Fibroblast of lung (primary cell): ENCODE measurements at places on chromosomes 16 and 17.
A peak's percentile ranks its signal among the peaks of the same experiment; 100 is the strongest.

- DNase-seq: no peak
Observed at GRCh38 chr16:52994942-52995341, 57.8 kb downstream of the CHD9NB start.

DNA sequence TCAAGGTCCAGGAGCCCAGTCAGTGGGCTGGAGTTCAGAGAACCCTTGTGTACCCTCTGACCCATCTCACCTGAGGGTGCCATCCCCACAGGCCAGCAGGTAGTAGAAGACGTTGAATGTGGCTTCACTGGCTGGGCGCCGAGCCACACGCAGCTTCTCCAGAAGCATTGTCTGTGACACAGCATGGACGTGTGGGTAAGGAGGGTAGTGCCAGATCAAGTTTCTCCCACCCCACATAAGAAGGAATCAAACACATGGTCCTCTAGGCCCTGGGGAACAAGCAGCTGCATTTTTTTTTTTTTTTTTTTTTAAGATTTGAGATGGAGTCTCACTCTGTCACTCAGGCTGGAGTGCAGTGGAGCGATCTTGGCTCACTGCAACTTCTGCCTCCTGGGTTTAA, 60.9 kb downstream of the MYO18A start:
- no peak for DNase-seq

GRCh38 chr16:26371349-26371869, 679.6 kb downstream of the HS3ST4 start:
- DNase-seq: no peak

DNA sequence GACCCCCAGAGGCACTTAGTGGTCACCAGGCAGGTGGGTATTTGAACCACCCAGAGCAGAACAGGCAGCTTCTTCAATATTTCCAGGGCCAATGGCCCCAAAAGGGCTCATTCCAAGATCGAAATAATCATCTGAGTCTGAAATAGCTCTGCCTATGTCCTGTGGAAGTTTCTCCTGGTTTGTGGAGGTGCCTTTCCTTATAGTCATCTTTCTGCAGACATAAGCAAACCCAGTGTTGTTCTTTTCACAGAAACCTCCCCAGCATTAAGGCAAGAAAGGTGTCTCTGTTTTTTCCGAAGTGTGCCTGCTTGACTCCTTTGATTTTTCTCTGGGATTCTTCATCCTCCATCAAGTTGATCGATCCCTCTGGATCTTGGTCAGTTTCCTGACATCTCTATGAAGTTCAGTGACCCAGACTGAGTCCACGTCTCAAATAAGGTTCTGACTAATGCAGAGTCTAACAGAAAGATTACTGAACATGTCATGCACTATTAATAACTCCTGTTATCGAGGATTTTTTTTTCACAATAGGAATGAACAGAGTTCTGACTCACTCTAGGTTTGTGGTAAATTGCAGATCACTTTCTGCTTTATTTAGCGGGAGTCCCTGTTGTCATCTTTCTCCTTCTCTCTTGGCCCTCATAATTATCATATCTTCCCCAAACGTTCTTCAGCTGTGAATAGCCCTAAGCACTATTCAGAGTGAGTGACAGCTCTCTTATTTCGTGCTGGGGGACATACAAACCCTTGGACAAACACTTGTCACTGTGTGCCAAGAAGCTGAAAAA, 1.5 kb downstream of the LRRC3C start:
- DNase-seq: peak; percentile 89

- DNase-seq: no peak
Observed at GRCh38 chr16:52548261-52549010, 1.5 kb upstream of the TOX3 start.

DNA sequence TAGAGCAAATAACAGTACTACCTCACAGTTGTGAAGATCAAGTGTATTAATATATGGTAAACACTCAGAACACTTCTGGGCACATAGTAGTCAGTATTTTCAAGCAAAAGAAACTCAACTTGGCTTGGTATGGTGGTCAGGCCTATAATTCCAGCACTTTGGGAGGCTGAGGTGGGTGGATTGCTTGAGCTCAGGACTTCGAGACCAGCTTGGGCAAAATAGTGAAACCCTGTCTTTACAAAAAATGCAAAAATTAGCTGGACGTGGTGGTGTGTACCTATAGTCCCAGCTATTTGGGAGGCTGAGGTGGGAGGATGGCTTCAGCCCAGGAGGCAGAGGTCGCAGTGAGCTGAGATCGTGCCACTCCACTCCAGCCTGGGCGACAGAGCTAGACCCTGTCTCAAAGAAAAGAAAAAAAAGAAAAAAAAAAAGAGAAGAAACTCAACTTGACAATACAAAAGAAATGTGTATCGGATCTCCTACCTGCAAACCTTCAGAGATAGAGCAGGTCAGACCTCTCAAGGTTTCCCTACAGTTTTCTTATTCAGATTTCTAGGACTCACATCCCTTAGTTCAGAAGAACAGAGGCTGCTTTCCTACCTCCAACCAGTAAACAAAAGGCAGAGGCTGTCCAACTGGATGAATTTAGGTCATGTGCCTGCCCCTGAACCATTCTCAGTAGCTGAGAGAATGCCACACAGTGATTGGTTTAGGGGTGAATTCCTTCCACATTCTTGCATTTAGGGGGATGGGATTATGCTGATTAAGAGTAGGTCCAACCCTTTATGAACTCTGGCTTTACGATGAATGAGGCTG, 1.7 kb upstream of the KPNA2 start:
- DNase-seq: peak; percentile 61

DNA sequence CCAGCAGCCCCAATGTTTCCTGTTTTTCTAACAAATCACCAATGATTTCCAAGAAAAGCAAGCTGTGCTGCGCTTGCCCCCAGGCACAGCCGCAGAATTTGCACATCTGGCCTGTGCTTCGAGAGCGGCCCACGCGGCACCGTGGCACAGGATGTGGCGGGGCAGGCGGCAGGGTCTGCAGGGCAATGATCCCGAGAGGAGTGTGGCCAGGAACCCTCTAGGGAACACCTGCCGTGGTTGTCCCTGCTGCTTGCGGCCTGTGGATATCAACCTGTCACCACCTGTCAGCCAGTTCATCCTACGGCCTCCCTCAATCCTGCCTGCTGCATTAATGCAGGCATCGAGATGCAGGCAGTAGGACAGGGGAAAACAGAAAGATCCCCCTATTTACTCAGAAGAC, 24.0 kb downstream of the PIK3R5 start:
- no peak for DNase-seq

DNA sequence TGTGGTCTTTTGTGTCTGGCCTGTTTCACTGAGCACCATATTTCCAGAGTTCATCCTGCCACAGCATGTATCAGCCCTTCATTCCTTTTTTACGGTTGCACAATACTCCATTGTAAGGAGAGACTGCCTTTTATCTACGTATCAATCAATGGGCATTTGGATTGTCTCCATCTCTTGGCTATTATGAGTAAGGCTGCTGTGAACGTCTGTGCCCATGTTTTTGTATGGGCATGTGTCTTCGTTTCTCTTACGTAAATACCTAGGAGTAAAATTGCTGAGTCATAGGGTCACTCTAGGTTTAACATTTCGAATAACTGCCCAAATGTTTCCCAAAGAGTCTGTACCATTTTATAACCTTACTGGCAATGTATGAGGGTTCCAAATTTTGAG, 202.8 kb upstream of the FOXF1 start:
- peak; percentile 69 for DNase-seq

DNA sequence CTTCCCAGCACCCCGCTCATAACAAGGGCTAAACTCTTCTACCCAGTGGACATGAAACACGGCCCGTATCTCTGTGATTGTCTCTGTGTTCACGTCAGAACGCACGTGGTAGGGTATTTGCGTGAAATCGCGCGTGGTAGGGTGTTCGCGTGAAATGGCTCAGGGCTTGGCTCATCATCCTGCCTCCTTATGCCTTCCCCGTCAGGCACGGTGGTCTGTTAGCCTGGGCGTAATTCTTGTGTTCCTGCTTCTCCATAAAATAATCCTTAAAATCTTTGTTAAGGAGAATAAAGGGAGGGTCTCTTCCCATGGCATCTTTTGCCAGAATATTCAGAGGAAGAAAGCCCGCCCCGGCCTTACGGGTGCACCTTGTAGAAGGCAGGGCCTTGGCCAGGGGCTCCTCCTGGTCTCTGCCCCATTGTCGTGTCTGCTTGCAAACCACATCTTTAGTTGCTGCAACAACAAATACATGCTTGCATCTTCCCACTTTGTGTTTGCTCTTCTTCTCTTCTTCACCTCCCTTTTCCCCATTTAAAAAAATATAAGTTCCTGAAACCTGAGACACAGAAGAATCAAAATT, 116.7 kb upstream of the CHMP6 start:
- DNase-seq: no peak

DNA sequence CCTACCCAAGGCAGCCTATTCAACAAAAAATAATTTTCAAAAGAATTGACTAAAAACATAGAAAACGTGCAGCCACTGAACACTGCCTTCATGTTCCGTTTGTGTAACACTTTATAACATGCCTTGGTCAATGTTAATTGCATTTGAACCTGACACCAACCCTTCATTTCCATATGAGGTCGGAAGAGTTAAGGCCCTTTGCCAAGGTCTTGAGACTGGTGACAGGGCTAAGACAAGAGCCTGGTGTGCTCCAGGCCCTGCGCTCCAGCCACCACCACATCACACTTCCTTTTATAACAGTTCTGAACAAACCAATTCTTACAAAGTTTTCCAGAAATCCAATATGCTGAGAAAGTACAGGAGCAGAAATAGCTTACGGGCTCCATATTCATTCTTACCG, 4.2 kb downstream of the BBS2 start:
- DNase-seq: no peak

DNA sequence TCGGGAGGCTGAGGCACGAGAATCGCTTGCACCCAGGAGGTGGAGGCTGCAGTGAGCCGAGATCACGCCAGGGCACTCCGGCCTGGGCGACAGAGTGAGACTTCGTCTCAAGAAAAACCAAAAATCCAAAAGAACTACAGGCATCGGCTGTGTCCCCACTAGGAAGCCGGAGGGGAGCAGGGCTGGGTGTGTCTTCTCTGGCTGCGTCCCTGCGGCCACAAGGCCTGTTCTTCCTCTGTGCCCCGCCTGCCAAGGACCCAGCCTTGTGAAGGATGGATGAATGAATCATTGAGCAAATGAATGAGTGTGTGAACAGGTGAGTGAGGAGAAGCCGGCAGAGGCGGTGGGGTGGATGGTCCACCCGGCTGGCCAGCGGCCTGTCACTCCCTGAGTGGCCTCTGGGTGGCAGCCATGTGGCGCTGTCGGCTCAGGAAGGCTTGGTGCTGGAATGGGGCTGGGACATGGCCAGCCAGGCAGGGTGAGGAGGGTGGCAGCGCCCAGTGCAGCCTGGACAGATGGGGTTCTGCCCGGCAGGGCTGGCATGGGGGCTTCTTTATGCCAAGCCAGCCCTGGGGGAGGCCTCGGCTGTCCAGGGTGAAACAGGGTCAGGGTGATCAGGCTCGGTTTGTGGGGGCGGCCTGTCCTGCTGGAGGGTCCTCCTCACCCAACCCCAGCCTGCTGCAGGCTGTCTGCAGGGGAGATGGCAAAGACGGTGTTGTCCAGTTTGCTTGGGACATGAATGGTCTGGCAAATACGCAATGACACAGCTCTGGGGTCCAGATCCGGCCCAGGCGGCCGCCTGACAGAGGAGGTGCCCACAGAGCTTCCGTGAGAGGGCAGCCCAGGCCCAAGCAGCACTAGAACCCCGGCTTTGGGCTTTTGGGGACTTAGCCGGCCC, 21.7 kb downstream of the SLC25A10 start:
- peak; percentile 43 for DNase-seq

- DNase-seq: no peak
Observed at GRCh38 chr17:51855806-51856205, 302.7 kb downstream of the CA10 start.

GRCh38 chr17:79874329-79874981, 35.2 kb upstream of the CBX4 start:
- peak; percentile 15 for DNase-seq

DNA sequence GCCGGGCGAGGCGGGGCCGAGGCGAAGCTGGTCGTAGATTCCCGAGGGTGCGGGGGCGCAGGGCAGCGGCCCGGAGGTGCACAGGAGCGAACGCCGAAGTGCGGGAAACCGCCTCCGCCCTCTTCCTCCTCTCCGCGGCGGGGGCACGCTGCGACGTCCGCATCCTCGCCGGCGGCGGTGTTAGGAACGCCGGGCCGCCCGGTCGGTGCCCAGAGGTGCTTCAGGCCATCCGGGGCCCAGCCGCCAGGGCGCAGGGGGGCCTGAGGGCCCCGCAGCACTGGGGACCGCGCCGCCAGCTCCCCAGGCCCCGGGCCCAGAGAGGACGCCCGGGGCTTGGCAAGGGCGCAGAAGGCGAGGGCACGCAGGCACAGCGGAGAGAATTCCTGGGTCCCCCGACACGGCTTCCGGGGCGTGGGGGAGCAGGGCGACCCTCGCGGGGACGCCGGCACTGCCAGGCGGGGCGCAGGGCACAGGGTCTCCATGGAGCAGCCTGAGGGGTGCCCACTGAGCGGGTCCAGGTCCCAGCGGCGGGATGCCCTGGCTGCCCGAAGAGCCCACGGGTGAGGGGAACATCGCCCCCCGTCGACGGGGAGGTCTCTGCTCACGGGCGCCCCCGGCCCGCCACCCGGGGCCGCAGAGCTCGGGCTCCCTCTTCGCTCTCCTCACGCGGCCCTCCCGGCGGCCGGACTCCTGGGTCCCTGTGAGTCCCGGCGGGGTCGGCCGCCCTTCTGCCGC, 576 bp downstream of the EPOP start:
- no peak for DNase-seq

- DNase-seq: no peak
Observed at GRCh38 chr17:81163703-81164370, 1.5 kb upstream of the PVALEF start.

DNA sequence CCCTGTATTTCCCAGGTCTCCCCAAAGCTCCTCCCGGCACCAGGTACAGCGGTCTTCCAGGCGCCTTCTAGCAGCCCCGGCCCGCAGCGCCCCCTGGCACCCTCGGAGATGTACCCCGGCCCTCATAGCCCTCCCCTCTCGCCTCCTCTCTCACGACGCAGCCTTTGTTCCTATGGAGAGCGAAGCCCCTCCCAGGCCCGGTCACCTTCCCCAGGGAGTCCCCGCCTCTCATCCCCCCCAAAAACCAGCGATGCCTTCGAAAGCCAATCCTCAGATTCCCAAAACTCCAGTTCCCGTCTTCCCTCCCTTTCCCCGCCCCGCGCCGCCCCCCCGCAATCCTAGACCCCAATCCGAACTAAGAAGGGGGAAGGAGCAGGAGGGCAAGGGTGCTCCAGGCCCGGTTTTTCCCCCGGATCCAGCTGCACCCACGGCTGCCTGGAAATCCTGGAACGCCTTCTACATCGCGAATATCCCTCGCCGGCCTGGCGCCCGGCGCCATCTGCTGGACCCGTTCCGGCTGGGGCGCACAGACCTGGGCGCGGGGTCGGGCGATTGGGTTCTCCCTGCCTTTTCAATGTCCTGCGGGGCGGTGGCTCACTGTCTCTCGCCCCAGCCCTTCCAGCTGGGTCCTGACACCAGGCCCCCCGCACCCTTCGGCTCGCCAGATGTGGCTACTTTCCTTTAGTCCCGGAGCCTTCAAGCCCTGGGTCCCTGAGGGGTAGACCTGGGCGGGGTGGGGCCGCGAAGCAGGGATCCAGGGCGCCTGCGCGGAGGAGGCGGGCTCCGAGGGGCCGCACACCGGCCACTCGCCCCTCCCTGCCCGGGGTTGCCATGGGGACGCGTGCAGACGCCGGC, at the start of gene DNAH2:
DNAH2 (plus strand) TSS at position 844 of the 855 bp plus-strand sequence. CDS start 1,991 bp downstream, outside the sequence.
- DNase-seq: peak; percentile 91
